CD4-positive, alpha-beta T cell treated with Interleukin-17A for 1 hour (primary cell): ENCODE measurements at places on chromosomes 13 and 19.
A peak's percentile ranks its signal among the peaks of the same experiment; 100 is the strongest.

- DNase-seq: no peak
Measured at GRCh38 chr19:14023404-14024235, 4.3 kb upstream of the RLN3 start.

DNA sequence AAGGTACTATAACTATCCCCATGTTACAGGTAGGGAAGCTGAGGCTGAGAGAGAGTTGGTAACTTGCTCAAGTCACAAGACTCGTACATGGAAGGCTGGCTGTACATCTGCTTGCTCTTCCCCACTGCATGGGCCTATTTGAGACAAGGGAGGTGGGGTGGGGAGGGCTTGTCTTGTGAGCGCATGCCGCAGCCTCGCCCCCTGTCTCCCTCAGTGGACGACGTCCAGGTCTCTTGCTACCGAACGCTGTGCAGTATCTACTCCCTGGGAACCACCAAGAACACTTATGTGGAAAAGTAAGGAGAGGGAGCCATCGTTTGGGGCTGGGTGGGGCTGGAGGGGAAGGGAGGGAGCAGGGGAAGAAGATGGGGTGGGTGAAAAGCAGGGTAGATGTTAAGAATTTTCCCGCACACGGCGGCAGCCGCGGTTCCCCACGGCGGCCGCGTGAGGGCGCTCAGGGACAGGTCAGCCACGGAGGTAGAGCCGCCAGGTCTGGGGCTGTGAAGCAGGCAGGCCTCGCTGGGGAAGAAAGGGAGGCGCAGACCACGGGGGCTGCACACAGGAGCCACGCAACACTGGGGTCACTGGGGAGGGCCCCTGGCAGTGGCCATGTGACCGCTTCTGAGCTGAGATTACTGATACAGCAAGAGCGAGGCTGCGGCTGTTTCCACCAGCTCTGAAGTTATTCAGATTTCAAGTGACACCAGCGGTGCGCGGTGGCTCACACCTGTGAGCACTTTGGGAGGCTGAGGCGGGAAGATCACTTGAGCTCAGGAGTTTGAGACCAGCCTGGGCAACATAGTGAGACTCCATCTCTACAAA is 81.5 kb downstream of the RYR1 start:
- peak; percentile 79 for DNase-seq

GRCh38 chr13:31540281-31540680 is 199.0 kb upstream of the RXFP2 start:
- no peak for DNase-seq

GRCh38 chr13:110638814-110639806 is 23.8 kb downstream of the NAXD start:
- no peak for DNase-seq

GRCh38 chr19:31181535-31181934 is 167.7 kb downstream of the TSHZ3 start:
- no peak for DNase-seq

DNA sequence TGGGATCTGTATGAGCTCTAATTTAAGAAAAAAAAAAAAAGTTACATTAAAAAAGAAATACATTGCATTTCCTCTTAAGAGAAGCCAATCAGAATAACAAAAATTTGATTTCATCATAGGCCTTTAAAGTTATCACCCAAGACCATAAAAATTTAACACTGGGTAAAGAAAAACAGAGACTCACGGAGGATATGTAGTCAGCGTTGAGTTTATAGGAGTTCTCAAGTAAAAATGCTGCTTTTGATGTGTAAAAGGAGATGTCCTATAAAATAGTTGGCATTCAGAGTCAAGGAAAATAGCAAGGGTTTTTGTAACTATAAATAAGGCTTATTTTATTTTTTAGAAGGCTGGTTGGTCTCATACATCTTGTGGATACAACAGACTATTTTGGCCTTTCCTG is 191.1 kb downstream of the EFNB2 start:
- no peak for DNase-seq

- DNase-seq: no peak
Measured at GRCh38 chr19:16837035-16837362, 7.8 kb downstream of the SIN3B start.

GRCh38 chr13:46154136-46154801 is 27.7 kb downstream of the LCP1 start:
- DNase-seq: no peak

GRCh38 chr19:6235031-6235951 is 44.5 kb downstream of the MLLT1 start:
- no peak for DNase-seq

DNA sequence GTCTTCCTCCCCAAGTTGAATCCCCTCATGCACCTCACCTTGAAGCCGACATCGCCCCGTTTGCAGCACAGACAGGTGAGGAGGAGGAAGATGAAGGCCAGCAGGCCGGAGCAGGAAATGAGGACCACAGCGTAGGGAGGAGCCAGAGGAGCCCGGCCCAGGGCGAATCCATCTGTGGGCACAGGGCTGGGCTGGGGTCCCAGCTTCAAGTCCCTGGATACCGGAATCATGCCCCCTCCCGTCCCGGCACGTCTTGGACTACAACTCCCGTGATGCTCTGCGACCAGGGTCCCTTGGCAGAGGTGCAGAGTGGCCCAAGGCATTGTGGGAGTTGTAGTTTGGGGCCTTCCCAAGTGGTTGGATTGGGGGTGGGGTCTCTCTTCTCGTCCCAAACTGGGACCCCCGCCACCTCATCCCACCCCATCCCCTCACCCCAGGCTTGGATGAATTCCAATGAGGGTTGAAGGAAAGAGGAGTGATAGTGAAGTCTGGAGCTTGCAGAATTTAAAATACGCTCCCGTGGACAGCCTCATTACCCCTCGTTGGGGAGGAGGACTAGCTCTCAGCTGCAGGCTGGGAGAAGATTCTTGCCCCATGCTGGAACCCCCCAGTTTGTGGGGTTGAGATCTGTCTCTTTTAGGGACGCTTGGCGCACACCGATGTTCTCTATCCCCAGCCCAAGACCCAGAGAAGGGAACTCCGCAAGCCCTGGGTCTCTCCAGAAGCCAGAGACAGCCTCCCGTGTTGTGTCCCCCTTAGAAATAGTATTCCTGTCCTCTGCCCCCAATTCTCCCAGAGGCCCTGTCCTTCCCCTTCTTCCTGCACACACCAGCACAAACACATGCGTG is 990 bp downstream of the LMTK3 start:
- peak; percentile 80 for DNase-seq

- DNase-seq: no peak
Measured at GRCh38 chr19:49125025-49125731, 5.8 kb downstream of the PPFIA3 start.

DNA sequence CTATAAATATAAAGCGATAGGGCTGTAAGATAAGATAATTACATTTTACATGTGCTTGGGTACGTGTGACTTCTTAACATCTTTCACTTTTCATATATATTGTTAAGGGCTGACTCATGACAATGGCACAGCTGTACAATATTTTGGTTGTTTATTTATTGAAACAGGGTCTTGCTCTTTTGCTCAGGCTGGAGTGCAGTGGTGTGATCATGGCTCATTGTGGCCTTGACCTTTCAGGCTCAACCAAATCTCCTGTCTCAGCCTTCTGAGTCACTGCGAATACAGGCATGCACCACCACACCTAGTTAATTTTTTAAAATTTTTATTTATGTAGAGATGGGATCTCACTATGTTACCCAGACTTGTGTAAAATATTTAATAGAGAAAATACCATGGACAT is 2532.4 kb upstream of the PCDH20 start:
- no peak for DNase-seq

GRCh38 chr19:58555369-58555885 is 522 bp upstream of the CHMP2A start:
- DNase-seq: no peak

- no peak for DNase-seq
Measured at GRCh38 chr13:113403255-113404104, 39.5 kb upstream of the GRTP1 start.

GRCh38 chr19:52343548-52343947 is 7.5 kb downstream of the ZNF610 start:
- DNase-seq: peak; percentile 72

DNA sequence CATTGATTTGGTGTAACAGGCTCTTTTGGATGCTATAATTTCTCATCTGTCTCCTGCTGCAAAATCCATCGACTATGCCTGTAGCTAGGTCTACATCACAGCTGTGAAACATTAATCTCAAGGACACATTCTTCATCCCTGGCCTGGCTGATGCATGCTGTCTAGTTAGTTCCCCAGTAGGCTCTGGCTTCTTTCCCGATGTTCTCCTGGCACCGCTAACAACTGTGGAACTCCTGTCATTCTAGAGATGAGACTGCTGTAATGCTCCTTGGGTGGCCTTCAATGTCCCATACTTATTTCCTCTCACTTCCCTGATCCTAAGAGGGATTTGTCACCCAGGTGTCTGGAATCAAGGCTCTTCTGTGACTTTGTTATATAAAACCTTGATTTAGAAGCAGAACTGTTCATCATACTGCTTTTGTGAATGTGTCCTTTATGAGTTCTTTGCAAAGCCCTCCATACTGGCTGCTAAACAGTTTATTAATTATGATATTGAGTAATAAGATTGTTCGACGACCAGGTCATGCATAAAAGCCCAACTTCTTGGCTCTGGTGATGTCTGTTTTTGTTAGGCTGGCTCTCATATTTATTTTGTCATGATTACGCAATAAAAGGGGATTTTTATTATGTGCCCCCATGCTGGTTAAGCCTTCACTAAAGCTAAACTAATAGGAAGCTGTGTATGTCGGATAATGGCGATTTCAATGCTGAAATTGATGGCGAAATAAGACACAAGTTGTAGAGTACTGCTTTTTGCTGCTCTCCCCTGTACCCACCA is 227.5 kb downstream of the DCT start:
- no peak for DNase-seq

DNA sequence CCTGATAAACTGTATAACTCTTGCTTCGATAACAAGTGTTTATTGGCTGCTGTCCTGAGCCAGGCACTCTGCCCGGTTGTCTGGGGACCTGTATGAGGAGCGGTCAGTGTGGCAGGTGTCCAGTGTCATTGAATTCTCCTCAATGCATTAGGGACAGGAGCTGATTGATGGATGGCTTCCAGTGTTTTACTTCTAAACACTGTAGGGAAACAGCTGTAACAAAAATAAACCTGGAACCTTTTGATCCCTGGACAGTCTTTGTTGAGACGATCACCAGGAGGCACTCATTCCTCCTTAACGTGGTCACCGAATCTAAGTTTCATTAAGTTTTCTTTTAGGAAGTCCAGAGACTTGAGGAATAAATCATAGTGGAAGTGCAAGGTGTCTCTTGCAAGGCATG is 17.9 kb downstream of the UBAC2 start:
- no peak for DNase-seq

DNA sequence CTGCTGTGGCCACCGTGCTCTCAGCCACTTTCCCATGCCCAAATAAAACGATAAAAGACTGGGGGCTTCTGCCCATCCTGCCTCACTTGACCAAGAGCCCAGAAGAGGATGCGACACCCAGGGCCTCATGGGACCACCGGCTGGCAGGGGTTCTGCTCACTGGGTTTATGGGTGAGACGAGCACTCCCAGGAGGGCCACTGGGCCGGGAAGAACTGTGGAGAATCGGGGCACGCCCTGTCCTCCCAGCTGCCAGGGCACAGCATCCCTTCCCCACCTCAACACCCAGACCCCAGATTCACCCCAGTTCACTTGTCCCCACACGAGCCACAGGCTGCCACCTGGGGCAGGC is 4.7 kb upstream of the F10 start:
- no peak for DNase-seq

DNA sequence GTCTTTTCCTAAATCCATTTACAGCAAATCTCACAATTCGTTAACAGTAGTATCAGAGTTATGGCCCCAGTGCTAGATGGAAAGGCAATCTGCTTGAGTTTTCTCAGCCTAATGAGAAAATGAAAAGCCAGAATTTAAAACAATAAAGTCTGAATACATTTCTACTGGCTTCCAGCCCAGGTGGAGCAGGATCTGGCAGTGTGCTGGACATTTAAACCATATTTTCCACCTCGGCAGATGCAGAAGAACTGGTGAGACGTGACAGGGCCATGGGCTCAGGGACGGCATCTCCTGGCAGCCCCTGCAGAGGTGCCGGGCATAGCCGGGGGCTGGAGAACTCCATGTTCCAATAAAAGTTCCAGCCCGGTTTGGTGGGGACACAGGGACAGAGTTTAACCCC is 7.1 kb downstream of the SMIM7 start:
- no peak for DNase-seq

DNA sequence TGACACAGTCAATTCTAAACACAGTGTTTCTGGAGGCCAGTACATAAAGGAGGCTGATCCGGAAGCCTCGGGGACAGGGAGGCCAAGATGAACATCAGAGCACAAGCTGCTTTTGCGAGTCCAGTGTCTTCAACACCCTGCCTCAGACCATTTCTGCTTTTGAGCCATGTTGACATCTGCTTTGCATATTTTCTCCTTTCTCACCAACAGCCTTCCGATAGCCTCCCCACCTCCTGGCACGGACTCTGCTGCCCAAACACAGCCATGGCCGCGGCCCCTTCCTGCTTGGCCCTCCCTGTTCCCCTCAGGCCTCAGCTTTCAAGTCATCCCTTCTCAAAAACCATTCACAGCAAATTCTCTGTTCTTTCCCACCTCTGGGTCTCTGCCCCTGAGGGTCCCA is 3.6 kb downstream of the LRRC25 start:
- DNase-seq: no peak

GRCh38 chr13:70051531-70051930 is 56.1 kb upstream of the ATXN8OS start:
- DNase-seq: no peak

DNA sequence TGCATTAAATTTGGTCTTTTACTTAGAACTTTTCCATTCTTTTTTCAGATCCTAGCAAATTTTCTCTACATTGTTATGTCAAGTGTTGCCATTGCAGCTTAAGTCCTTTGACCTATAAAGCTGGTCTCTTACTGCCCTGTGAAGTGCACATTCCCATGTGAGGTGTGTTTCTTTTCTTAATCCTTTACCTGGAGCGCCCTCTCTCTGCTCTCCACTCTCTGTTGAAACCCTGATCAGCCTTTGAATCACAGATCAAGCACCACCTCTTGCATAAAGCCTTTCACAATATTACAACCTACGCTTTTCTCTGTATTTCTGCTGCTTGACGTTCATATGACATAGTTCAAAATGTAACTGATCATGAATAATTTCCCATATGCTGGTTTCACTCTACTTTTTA is 84.8 kb downstream of the PCDH17 start:
- DNase-seq: no peak

DNA sequence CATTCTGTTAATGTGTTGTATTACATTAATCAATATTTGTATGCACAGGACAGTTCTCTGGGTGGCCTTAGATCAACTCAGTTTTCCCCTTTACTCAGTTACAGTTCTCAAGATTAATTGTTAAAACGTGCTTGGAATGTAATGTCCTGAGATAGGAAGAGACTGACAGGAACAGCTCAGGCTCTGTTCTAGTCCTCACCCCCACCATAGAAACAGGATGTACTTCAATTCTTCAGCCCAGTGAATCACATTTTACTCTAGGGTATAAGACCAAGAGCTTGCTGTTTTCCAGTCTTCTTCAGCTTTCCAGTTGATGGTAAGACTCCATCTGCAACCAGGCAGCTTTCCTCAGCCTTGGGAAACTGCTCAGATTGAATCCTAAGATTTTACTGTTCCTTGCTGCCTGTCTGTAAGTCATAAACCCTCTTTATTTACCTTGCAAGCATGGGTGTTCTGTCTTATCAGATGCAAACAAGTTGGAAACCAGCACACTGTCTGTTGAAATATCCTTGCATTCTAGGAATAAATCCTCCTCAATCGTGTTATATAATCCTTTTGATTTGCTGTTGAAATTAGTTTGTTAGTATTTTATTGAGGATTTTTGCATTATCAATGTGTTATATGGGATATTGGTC is 836.9 kb upstream of the PCDH9 start:
- no peak for DNase-seq
